Stimulated activated CD4-positive, alpha-beta T cell treated with anti-CD3 and anti-CD28 coated beads, Interleukin-1b, Interleukin-23, amount 100 ng/mL, for 24 hours (primary cell): ENCODE measurements at places on chromosomes 3 and 15.
A peak's percentile ranks its signal among the peaks of the same experiment; 100 is the strongest.

- DNase-seq, result no peak
These were observed 48.5 kb downstream of the ZDHHC19 start for GRCh38 chr3:196162679-196163078.

DNA sequence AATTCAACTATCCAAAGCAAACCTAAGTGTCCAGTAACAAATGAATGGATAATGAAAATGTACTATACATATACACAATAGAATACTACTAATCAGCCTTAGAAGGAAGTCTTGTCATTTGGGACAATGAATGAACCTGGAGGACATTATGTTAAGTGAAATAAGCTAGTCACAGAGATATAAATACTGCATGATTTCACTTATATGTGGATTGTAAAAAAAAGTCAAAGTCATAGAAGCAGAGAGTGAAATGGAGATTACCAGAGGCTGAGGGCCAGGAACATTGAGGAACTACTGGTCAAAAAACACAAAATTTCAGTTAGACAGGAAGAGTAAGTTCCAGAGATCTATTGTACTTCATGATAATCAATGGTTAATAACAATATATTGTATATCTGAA lies 33.6 kb downstream of the MYO5A start:
- no peak for DNase-seq

- no peak for DNase-seq
These were observed 169.4 kb downstream of the FNDC3B start for GRCh38 chr3:172208586-172209332.

DNA sequence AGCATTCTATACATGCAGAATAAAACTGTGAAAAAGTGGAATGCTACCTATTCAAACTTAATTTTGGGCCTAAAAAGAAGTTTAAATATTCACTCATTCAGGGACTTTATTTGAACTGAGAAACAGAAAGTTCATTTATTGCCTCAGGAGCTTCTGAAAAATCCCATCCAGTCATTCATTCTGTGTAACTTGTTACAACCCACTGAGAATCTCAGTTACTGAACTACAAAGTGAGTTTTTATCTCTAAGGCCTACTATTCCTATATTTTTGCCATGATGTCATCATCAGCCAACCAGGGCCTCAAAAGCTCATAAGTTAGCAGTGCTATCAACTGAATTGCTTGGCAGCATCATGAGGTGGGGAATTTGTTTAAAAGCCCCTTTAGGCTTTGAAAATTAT lies 98.0 kb upstream of the BOC start:
- DNase-seq, result no peak

- DNase-seq, result no peak
These were observed 770.0 kb downstream of the GRM7 start for GRCh38 chr3:7630925-7631324.

DNA sequence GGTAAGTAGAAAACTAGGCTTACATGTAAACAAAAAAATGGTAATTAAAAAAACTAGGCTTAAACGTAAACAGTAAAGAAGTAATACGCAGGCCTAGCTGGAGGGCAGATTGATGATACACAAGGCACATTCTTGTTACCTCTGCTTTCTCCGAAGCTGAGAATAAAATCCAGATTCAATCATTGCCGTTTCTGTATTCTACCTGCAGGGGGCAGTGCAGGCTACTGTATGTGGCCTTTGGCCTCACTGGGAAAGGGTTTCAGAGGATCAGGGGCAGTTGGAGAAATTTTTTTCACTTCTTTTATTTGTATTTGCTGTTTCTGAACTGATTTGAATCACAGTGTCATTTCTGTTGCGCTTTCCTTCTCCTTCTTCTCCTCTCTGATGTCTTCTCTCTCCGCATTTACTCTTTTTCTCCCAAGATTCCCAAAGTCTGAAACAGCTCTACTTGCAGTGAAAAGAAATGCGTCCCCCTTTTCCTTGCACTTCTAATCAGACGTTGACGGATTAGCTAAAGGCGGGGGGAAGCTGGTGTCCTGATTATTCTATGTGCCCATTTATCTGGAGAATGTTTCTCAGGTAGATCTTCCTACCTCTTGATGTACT lies 67.1 kb upstream of the MCTP2 start:
- DNase-seq, result peak; percentile 32

- DNase-seq, result no peak
These were observed 58.5 kb upstream of the CCR4 start for GRCh38 chr3:32892625-32893598.

DNA sequence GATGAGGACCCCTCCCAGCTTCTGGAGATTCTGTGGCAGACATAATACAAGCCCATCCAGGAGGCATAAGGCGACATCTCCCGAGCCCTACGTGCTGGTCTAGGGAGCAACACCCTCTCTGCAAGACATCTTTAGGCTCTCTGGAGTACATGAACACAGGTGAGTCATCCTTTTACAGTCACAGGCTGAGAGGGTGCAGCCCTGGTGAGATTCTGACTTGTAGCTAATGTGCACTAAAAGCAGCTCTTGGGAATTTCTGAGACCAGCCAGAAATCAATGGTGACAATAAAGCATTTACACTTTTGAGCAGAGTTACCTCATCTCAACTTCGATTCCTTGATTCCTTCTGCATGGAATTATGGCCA lies 131.1 kb downstream of the XXYLT1 start:
- DNase-seq, result no peak

GRCh38 chr3:98980915-98981596 lies 79.6 kb upstream of the DCBLD2 start:
- DNase-seq, result no peak

DNA sequence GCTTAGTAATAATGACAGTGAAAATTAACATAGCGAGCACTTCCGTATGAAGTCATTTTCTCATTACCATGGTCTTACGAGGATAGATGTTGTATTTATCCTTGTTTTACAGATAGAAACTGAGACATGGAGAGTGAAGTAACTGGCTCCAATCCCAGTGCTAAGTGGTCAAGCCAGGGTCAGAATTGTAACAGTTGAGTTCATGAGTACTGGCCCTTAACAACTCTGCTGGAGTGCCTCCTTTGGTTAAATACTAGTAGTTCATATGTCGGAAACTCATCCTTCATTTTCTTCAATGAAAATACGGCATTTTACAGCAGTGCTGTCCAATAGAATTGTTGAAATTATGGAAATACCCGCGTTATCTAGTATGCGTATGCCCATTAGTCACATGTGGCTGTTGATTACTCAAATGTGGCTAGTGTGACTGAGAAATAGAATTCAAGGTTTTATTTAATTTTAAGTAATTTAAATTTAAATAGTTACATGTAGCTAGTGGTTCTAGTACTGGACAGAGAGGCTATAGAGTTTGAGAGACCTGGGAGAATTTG lies 32.5 kb downstream of the FNDC3B start:
- DNase-seq, result no peak

DNA sequence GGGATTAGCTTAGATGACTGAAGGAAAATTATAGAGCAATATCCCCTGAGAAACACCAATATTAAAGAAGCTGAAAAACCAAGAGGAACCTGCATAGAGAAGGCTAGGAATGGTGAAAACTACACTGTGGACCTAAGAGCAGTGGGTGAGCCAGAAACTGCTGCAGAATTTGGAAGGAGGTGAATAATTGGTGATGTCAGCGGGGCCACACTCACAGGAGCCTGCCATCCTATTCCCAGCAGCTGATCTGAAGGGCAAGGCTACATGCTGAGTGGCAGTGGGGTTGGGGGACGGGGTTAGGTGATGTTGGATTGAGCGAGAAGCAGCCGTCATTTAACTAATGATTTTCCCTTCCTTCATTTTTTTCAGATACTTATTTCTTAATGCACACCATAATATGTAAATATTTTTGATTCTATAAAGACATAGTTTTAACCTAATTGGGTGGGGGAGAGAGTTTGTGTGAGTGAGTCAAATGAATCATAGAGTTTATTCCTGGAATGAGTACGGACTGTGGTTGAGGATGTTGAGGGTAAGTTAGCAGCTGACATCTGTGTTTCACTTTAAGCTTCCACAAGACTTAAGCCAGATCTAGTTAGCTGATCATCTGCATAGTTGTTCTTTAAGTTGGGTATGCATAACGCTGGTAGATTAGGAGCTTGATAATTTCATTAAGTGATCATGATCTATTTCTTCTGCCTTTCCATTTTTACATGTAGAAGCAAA lies 222.8 kb downstream of the PTPRG start:
- DNase-seq, result no peak

GRCh38 chr3:108098003-108098370 lies 7.2 kb upstream of the CD47 start:
- DNase-seq, result no peak

DNA sequence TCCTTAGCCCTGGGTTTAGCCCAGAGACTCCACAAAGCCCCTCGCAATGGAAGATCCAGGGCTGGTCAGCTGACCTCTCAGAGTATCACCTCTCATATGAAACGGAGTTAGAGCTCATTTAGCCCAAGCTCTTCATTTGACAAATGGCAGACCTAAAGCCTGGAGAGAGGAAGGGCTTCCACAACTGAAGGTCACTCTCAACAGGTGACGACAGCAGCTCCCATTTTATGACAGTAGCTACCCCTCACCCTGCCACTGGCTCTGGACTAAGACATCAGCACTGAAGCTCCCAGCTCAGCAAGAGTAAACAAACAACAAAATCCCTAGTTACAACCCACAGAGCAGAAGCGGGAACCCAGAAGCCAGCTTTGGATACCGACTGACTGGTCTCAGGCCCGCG lies 33.7 kb downstream of the TLE3 start:
- no peak for DNase-seq

GRCh38 chr3:65665915-65666314 lies 372.8 kb downstream of the MAGI1 start:
- DNase-seq, result no peak

GRCh38 chr3:158728061-158728377 lies 4.2 kb downstream of the RARRES1 start:
- no peak for DNase-seq

DNA sequence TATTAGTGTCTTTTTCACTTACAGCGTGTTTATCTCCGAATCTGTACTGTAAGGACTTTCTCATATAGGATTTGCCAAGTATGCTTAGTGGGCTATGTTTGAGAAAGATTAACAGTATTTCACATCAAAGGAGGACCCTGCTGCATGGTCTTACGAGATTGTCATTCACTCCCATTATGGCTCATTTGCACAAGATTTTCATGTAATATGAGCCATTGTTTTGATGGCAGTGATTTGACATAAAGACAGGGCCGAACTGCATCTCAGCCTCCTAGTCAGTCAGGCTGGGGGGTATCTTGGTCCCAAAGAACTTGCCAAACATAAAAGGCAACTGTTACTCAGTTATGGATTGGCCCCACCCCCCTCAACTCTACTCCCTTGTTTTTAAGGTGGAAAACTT lies 205.9 kb downstream of the ZIC1 start:
- DNase-seq, result no peak

GRCh38 chr3:177177749-177178221 lies 19.5 kb downstream of the TBL1XR1 start:
- DNase-seq, result no peak

DNA sequence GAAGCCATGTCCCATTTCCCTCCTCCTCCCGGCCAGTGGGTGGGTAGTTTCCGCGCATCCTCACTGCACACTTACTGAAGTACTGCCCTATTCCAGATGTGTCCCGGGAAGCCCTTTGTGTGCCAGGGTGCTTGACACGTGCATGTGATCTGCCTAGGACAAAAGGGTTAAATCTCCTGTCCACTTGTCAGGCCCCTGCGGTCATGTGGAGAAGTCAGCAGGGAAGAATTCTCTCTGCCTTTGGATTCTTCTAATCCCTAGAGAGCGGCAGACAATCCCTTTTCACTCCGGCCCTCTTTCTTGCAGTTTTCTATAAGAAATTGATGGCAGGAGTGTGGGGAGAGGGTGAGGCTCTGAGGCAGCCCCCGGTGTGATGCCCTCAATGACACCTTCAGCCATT lies 19.8 kb downstream of the ST8SIA2 start:
- no peak for DNase-seq

DNA sequence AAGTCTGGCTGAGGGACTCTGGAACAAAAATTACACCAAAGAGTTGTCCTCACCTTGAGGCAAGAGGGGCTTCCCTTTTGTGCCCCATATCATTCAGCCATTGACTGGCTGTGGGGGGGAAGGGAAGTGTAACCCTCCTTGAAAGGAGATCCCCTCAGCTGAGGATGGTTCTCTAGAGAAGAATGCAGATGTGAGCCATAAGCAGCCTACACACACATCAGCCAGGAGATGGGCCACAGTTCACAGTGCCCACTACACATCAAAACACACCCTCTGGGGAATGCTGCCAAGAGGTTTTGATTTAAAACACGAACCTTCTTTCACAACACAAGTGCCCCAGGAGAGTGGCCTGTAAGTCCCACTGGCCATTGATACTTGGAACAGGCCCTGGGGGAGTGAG lies 231.2 kb upstream of the CTDSPL start:
- DNase-seq, result no peak

GRCh38 chr15:27872355-27872754 lies 226.8 kb downstream of the OCA2 start:
- no peak for DNase-seq

- DNase-seq, result peak; percentile 59
These were observed 9.6 kb upstream of the PSMD2 start for GRCh38 chr3:184289426-184289938.

GRCh38 chr3:127000119-127000518 lies 17.2 kb downstream of the PLXNA1 start:
- DNase-seq, result no peak

DNA sequence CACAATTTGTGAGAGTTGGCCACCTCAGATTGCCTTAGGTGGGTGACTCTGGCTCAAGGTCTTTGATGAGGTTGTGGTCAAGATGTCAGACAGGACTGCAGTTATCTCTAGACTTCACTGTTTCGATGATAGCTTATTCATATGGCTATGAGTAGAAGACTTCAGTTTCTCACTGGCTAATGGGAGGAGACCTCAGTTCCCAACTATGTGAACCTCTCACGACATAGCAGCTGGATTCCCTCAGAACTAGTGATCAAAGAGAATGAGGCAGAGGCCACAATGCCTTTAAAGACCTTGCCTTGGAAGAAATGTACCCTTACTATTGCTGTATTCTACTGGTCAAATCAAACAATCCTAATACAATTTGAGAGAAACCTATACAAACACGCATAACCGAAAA lies 607.5 kb upstream of the ROBO2 start:
- no peak for DNase-seq

DNA sequence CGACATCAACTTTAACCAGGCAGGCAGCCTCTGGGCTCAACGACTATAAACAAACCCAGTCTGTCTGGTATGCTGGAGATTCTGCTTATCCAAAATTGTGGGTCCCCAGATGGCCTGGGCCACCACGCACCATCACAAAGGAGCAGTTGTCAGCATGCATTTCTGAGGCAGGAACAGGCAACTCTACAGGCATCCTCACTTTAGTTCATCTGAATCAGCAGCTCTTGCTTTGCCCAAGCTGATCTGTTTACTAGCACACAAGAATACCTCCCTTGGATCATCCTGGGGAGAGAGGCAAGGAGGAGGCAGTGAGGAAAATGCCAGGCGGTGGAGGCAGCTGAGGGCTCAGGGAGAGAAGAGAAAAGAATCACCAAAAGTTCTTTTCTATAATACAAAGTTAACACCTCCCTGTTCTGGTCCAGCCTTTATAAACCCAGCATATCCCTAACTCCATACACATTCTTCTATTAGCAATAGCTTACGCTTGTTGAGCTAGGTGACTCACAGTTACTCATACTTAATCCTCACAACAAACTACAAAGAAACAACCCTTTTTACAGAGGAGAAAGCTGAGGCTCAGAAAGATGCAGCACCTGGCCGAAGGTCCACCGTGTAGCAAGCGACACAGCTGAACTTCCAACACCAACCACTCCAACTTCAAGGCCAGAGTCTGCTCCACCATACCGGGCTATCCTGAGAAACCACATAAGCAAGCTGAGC lies 33.6 kb downstream of the ZDHHC3 start:
- DNase-seq, result no peak
